ENCODE measurements at places on chromosomes 11 and 22.

- no peak for DNase-seq
These were observed 348.0 kb downstream of the BUD13 start for GRCh38 chr11:116424615-116425261.

DNA sequence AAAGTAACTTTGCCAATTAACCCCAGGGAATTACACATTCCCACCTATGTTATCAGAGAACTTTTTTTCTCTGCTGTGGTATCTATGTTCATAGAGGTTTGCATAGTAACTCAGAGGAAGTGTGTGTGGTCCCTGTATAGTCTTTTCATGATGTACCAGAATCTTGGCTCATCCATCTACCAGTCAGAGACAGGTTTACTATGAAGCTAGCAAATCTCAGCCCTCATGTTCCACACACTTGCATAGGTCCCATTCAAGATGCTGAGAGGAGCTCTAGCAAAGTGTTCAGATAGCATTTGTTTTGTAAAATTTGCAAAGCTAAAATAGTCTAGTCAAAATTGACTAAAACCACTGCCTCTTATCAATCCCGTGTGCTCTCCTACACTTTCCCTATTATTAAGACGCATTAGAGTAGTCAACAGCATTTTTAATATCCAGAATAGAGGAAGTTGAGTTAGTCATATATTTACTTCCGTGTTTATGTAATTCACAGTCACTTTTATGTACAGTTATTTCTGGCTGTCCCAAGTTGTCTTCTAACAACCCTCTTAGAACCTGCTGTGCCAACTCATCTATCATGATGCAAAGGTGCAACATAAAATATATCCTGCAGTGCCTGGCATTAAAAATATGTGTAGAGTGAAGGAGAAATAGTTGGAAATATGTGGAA, 184.2 kb downstream of the FAM76B start:
- no peak for DNase-seq

- no peak for DNase-seq
These were observed 418.7 kb downstream of the SOX6 start for GRCh38 chr11:15937601-15938120.

DNA sequence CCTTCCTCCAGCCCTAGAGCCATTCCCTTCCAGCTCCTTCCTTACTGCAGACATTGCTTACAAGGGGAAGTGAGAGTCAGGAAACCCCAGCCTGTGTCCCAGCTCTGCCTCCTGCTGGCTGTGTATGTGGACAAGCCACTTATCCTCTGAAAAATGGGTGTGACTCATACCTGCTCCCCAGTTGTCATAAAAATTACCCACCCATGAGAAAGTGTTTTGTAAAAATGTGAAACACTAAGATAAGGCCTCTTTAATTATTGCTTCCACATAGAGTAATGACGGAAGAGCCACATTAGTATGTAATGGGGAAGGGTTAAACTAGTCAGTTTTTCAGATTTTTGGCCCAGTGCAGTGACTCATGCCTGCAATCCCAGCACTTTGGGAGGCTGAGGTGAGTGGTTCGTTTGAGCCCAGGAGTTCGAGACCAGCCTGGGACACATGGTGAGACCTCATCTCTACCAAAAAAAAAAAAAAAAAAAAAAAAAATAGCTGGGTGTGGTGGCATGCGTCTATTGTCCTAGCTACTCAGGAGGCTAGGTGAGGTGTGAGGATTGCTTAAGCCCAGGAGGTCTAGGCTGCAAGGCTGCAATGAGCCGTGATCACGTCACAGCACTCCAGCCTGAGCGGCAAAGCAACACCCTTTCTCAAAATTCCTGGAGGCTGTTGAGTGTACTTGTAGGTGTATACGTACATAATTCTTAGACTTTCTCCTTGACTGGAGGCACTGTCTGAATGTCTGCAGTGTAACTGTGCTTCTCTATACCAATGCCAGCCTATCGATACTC, 84.9 kb downstream of the CTTN start:
- DNase-seq = no peak

GRCh38 chr11:76763573-76764346, 19.4 kb upstream of the TSKU start:
- peak; percentile 47 for DNase-seq

- no peak for DNase-seq
These were observed 125.6 kb downstream of the BRD1 start for GRCh38 chr22:49702068-49702397.

DNA sequence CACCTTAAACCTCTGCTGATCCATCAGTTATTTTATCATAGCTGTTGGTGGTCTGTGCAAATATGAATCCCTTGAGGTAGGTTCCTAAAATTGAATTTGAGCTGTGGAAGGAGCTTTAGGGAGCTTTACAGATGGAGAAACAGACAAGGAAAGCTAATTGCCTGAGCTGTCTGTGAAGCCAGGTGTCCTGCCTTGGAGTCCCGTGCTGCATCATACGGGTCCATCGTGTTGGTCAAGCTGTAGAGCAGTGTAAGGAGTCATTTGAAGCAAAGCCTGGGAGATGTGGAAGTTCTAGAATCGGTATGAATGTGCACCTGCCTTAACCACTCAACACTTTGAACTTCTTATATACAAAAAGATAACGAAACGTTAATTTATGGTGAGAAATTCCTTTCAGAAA, 1.0 kb downstream of the POLA2 start:
- DNase-seq = no peak

- DNase-seq = no peak
These were observed 26.6 kb downstream of the KCNQ1OT1 start for GRCh38 chr11:2673250-2673610.

DNA sequence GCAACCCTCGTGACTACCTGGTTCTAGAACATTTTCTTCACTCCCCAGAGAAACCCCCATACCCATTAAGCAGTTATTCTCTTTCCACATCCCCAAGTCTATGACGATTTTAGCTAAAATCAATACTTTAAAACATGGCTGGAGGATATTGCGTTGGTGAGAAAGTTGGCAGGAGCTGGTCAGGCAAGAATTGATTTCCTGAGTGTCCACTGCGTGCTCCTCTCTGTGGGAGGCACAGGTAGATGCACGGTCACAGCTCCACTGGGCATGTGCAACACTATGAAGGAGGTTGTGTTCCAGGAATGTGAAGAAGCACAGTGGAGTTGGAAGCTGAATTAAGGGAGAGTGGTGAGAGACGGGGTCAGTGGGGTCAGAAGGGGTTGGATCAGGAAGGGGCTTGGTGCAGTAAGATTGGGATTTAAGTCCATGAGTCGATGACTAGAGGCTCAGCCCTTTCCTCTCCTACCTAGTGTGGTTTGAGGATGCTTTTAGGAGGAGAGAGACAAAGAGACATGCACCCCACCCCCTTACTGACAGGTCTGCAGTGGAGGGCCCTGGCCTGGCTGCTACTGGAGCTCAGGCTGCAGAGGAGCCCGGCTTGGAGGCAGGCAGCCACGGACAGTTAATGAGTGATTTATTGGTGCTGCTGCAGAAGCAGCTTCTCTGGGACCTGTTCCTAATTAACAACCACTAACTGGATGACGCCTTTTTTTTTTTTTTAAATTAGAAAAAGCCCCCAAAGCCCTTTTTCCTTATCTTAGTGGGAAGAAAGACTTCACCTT, 395.6 kb downstream of the TENM4 start:
- DNase-seq = no peak
